ENCODE measurements at places on chromosomes 2 and 18.

GRCh38 chr2:236775511-236775910, 205.9 kb downstream of the ACKR3 start:
- DNase-seq = no peak

- no peak for DNase-seq
These were observed 431.8 kb downstream of the SOCS6 start for GRCh38 chr18:70720607-70721006.

GRCh38 chr2:3670941-3671340, 12.9 kb downstream of the ALLC start:
- no peak for DNase-seq

GRCh38 chr2:27278010-27278409, 2.8 kb downstream of the DNAJC5G start:
- no peak for DNase-seq

DNA sequence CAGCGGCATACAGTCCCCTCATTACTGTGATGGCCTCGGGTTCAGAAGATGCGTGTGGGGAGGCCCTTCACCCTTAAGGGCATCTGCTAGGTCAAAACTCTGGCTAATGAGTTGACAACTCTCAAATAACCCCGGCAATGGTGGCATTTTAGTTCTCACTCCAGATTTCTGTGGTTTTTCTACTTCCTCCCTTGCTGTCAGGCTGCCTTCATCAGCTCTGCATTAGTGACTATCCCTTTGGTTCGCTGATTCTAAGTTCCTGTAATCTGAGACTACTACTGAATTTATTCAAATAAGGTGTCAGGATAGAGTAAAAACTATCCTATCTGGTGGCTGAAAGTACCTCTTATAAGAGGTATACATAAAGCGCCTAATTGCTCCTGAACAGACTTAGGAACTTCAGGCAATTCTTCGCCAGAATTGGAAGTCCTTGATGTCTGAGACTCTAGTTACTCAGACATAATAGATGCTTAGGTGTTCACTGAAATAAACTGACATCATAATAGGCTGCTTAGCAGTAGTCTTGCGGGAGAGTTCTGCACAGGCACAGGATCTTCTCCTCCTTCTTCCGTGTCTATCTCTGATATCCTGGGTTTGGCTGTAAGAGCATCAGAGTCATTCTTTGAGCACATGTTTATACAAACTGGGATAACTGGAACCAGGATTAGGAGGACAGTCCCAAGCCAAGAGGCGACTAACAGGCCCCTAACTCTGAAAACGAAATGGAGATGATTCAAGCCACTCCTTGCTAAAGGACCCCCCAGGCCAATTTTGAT, 194.5 kb downstream of the DNER start:
- DNase-seq = no peak

GRCh38 chr18:46324087-46324955, 220.1 kb downstream of the HAUS1 start:
- DNase-seq = no peak

DNA sequence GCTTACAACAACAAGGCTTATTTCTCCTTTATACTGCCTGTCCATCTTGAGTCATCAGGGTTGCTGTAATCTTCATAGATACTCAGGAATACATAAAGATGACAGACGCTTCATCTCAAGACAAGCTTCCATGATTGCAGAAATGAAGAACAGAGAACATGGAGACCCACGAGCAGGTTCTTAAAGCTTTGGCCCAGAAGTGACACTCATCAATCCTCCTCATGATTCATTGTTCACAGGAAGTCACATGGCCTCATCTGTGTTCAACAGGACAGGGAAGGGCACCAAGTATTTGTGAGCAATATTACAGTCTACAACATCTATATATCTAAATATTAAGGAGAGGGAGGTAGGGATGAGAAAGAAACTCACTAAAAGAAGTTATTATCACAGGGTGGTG, 36.5 kb upstream of the PGAP1 start:
- DNase-seq = no peak

GRCh38 chr2:37560863-37561614, 110.4 kb downstream of the CDC42EP3 start:
- no peak for DNase-seq

GRCh38 chr2:69099541-69099940, 86.6 kb downstream of the ANTXR1 start:
- no peak for DNase-seq

GRCh38 chr18:49967171-49967570, 153.8 kb upstream of the ACAA2 start:
- no peak for DNase-seq

DNA sequence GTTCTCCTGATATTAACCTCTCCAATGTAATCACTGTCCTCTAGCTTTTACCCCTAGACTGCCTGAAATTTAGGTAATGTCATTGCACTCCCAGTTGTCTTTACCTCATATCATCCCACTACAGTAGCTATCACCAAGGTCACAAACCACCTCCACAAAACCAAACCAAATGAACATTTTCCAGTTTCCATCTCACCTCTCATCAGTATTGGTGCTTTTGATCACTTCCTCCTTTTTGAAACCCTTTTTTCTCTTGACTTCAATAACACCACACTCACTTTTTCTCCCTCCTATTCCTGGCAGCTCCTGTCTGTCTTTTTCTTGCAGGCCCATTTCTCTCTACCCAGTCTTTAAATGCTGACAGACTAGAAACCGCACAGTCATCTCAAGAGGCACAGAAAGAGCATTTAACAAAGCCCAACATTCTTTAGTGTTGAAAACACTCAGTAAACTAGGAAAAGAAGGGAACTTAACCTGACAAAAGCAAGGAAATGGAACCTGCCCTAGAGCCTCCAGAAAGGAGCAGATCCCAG, 95.9 kb upstream of the SIX2 start:
- DNase-seq = no peak

- DNase-seq = no peak
These were observed 21.1 kb upstream of the RALBP1 start for GRCh38 chr18:9454061-9454703.

DNA sequence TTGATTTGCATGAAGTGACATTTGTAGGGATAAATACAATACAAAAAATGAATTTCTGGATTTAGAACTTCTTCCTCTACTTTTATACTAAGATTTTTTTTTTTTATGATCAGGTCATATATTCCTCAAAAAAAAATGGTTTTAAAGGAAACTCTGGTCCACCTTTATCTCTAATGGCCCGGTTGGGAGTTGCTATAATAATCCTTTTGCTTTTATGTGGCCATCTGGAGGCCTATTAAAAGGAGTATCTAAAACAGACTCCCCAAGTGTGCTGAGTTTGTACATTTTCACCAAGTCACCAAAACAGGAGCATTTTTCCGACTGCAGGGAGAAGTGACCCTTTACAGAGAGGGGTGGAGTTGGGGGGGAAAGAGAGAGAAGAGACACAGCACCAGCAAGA, 329.2 kb upstream of the FIGN start:
- DNase-seq = no peak

DNA sequence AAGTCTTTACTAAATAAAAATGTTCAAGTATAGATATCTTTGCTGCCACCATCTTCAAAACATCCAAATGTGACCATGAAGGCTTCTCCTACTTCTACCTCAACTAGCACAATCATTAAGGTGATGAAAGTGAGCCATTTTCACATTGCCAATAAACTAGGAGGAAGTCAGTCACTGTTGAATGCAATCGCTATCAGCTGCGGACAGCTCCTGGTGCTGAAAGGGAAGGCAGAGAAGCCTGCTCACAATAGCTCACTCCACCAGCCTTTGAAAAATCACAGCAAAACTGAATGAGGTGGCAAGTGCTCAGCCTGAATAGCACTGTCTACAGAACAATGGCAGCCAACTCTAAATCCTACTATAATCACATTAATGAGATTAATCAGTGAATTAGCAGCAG, 2.2 kb downstream of the MYT1L start:
- DNase-seq = no peak

GRCh38 chr2:192195548-192196418, 1.1 kb upstream of the TMEFF2 start:
- no peak for DNase-seq

GRCh38 chr2:7352191-7352590, 435.0 kb downstream of the RNF144A start:
- DNase-seq = no peak

GRCh38 chr2:10300997-10301940, 1.4 kb upstream of the HPCAL1 start:
- no peak for DNase-seq

GRCh38 chr2:106812841-106813240, 73.1 kb downstream of the ST6GAL2 start:
- DNase-seq = no peak

- DNase-seq = peak; percentile 83
These were observed 3.3 kb downstream of the BOK start for GRCh38 chr2:241561832-241562231.

DNA sequence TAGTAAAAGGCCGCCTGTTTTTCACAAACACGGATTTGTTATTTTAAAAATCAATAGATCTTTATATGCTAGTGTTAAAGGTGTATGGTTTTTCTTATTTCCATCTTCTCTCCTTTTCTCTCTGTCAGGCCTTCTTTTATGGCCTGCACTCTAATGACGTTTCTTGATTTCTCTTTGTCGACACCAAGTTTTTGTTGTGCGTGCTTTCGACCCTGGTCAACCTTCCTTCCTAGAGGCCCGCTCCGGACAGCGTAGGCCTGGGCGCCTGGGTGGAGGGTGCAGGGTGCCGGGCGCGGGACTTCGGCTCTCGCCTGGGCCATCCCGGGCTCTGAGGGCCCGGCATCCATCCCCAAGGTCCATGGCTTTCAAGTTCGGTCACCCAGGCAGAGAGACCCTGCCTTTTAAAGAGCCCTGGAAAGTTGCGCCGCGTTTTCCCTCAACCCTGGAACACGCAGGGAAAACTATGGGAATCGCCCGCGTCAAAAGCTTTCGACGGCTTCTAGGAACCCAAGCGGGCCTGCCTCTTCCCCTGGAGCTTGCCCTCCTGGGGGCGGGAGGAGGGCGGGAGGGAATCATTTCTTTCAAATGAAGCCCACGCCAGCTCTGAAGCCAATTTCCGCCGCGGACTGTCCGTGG, 4.1 kb upstream of the SATB2 start:
- no peak for DNase-seq

- no peak for DNase-seq
These were observed 11.8 kb upstream of the FN1 start for GRCh38 chr2:215447673-215448081.

DNA sequence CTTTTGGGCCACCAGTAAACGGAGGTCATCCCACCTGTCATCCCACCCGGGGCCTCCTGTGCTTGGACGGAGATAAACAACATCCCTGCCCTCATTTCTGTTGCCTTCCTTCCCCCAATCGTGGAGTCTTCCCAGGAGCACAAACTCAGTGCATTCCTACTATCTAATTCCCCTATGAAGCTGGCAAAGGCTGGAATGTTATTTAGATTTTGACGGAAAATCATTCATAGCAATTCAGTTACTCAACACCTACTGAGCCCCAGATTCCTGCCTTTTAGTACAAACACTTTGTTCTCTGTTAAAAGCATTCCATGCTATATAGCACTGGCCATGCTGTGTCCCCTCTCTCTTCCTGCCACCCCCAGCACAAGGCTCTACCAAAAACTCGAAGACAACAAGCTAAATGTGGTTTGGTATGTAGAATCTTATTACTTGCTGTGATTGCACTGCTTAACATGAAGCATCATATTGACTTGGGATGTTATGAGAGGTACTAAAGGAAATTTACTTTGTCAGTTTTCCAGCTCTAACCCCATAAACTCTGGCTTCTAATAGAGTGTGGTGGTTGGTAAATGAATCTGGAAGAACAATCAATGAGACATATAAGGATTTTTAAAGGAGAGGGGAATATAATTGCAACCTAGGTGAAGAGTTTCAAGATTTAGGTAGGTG, 32.3 kb upstream of the IMPA2 start:
- DNase-seq = no peak

- no peak for DNase-seq
These were observed 224.1 kb downstream of the SH3RF3 start for GRCh38 chr2:109352898-109353689.

- DNase-seq = peak; percentile 42
These were observed 467.7 kb downstream of the EPHA4 start for GRCh38 chr2:221104361-221104811.

GRCh38 chr2:80078290-80079036, 226.1 kb downstream of the LRRTM1 start:
- no peak for DNase-seq

- DNase-seq = no peak
These were observed 10.8 kb upstream of the IL18RAP start for GRCh38 chr2:102412199-102412598.

GRCh38 chr2:56102098-56102497, 81.7 kb upstream of the CCDC85A start:
- DNase-seq = no peak

DNA sequence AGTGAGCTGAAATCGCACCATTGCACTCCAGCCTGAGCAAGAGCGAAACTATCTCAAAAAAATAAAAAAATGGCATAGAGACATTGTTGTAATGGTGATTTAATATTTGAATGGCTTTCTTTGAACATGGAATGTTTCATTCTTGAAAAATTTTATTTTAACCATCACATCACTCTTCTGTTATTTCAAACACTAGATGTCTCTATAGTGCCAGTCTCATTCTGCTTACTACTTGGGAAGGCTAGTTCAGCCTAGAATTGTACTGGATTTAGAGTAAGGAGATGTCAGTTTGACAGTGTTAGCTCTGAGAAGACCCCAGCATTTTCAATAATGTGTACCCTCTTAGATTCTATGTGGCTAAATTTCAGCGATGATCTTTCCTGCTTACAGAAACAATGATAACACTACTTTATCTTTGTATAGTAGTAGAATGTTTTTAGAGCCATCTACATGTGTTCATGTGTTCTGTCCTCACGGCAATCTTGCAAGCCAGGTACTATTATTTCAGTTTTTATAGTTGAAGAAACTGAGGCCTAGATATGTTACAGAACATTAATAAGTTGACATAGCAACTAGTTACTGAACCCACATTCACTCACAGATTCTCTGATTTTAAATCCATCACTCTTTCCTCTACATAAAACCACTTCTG, 142.9 kb upstream of the ZSWIM2 start:
- DNase-seq = no peak

GRCh38 chr2:35827086-35827485, 528.5 kb upstream of the CRIM1 start:
- DNase-seq = no peak

- no peak for DNase-seq
These were observed 280.7 kb downstream of the LPIN1 start for GRCh38 chr2:12027136-12027535.

DNA sequence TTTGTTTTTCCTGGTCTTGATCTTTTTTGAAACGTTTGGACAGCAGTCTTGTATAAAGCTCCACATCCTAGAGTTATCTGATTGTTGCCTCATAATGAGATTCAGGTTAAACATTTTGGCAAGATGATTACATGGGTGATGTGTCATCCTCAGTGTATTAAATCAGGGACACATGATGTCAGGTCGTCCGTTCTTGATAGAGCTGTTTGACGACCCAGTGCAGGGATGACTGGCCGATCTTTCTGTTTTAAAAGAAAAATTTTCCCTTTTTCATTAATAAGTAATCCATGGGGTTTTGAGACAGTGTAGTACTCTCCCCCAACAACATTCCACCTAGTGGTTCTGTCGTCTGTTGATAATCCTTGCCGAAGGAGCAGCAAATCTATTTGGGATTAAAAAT, 44.5 kb upstream of the SERPINB2 start:
- no peak for DNase-seq

- DNase-seq = no peak
These were observed 28.6 kb downstream of the TGFA start for GRCh38 chr2:70525032-70525431.

GRCh38 chr2:232448304-232448690, 7.7 kb upstream of the ALPI start:
- no peak for DNase-seq

All from ascending aorta (tissue), 2 donors.